NCI-H2171 treated with DMSO at 0.1 percent for 48 hours (cell line): ENCODE measurements at places on chromosomes 4 and X.
A peak's percentile ranks its signal among the peaks of the same experiment; 100 is the strongest.

GRCh38 chrX:39724544-39724943 is 373.2 kb downstream of the BCOR start:
- DNase-seq: no peak

GRCh38 chr4:169727616-169728015 is 30.1 kb downstream of the HPF1 start:
- no peak for DNase-seq

GRCh38 chr4:138775489-138775888 is 240.1 kb upstream of the NOCT start:
- DNase-seq: peak; percentile 4

- DNase-seq: no peak
Measured at GRCh38 chr4:52248820-52249219, 197.7 kb downstream of the SPATA18 start.

GRCh38 chr4:133162941-133163340 is 13.8 kb downstream of the PCDH10 start:
- no peak for DNase-seq

- DNase-seq: no peak
Measured at GRCh38 chr4:108492816-108493595, 127.4 kb upstream of the RPL34 start.

GRCh38 chrX:136030303-136031191 is 45.3 kb downstream of the SLC9A6 start:
- DNase-seq: no peak

GRCh38 chrX:131818297-131818936 is 204.7 kb upstream of the STK26 start:
- no peak for DNase-seq

DNA sequence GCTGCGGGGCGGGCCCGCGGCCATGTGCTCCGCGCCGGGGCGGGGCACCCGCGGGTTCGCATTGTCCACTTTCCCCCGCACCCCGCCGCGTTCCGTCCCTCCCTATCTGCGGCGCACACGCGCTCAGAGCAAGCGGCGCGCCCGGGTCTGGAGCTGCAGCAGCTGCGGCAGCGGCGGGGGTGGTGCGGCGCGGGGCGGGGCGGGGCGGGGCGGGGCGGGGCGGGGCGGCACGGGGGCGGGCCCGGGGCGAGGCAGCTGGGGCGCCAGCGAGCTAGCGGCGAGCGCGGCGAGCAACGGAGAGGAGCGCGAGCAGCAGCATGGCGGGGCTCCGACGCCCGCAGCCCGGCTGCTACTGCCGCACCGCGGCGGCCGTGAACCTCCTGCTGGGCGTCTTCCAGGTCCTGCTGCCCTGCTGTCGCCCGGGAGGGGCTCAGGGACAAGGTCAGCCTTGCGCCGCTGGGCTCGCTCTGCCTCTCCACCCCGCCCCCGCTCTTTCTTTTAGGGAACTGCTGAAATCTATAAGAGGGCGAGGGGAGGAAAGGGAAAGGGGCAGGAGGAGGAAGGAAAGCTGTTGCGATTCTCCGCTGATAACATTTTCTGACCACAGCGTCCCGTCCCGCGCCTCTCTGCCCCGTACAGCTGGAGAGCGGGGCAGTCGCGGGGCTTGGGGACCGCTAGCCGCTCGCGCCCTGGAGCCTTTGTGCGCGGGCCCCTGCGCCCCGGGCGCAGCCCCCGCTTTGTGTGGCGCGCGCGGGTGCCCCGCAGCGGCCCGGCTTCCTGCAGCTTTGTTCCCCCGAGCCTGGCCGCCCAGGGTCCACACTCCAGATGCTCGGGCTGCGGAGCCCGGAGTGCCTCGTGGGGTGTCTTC is at the start of gene TMEM131L:
TSS of gene TMEM131L (plus strand) at position 280 of the 868 bp plus-strand sequence. CDS start at position 318, 38 bp downstream.
- DNase-seq: peak; percentile 43

DNA sequence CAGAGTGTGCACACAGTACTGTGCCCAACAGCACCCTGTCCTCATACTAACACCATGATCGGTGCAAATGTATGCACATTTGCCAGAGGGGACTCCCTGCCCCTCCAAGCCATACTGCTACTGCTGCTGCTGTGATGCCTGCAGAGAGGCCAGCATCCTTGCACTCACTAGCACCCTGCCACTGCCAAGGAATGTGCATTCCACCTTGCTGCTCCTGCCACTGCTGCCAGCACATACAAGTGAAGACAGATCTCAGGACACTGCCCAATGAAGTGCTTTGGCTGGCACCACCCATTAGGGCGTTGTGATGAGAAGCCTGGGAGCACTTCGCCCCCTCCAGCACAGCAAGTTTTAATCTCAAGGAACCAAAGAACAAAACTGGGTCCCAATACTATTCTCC is 146.3 kb upstream of the DMD start:
- DNase-seq: no peak

GRCh38 chr4:156677131-156677531 is 294.5 kb downstream of the PDGFC start:
- no peak for DNase-seq

DNA sequence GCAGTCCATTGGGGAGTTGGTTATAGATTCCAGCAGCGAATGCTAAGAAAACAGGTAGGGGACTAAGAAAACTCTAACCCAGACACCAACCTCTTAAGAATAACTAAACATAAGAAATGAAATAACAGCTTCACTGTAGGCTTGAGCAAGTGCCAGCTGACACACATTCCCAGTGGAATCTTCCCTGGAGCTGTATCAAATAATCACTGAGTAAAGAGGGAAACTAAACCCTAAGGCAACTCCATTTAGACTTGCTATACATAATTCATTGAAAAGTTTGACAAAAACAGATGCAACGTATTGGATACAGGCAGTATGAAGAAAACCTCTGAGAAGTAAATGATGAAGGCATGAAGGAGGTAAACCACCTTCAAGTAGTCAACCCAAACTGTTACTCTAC is 293.5 kb downstream of the OPHN1 start:
- no peak for DNase-seq

GRCh38 chr4:152709675-152710438 is 30.1 kb upstream of the TMEM154 start:
- DNase-seq: no peak

- no peak for DNase-seq
Measured at GRCh38 chr4:48235050-48235449, 34.6 kb downstream of the TEC start.

- DNase-seq: no peak
Measured at GRCh38 chrX:110987292-110987691, 108.7 kb upstream of the PAK3 start.

DNA sequence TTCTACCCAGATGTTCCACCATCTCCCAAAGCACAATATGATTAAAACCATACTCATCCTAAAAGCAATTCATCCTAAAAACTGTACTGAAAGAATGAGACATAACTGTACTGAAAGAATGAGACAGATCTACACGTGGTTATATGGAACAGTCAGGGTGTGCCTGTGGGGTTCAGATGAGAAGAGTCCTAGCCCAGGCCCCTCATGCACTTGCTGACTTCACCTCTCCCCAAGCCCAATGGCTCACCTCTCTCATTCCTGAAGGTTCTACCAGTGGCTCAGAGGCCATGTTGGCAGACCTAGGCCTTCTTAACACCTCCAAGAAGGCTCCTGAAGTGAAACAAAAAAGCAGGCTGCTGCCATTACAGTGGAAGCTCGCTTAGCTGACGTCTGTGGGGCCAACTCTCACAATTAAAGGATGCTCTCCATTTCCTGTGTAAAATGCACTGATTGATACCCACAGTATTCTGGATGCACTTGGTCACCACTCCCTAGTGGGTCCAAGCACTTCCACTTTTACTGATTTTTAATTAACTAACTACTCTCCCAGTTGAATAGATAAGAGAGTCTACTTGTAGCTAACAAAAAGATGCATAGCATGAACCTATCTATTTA is 3.8 kb downstream of the PLAC1 start:
- no peak for DNase-seq

DNA sequence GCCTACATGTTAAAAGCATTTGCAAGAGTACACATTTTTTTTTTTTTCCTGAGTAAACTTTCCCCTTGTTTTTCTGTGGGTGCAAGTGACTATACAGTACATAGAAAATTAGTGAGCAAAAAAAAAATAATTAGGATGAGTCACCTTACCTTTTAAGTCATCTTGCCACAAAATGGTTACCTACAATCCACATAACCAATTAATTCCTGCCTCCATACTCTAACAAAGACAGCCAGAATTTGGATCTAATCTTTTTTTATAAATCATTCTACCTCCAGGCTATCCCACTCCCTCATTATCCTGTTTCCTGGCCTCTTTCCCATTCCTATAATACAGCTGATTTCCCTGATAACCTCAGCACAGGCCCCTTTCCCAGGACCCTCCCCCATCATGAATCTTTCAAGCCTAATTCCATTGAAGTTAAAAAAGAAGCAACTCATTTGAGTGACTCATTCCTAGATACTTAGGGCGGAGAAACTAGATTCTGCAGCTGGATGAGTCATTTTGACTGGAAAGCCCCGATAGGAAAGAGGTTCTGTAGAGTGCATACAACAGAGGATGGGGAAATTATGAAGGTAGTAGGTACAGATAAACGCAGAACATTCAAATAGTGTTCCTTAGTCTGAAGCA is 128.2 kb downstream of the C4orf51 start:
- no peak for DNase-seq

- DNase-seq: no peak
Measured at GRCh38 chrX:121876305-121876704, 828.9 kb downstream of the GLUD2 start.

DNA sequence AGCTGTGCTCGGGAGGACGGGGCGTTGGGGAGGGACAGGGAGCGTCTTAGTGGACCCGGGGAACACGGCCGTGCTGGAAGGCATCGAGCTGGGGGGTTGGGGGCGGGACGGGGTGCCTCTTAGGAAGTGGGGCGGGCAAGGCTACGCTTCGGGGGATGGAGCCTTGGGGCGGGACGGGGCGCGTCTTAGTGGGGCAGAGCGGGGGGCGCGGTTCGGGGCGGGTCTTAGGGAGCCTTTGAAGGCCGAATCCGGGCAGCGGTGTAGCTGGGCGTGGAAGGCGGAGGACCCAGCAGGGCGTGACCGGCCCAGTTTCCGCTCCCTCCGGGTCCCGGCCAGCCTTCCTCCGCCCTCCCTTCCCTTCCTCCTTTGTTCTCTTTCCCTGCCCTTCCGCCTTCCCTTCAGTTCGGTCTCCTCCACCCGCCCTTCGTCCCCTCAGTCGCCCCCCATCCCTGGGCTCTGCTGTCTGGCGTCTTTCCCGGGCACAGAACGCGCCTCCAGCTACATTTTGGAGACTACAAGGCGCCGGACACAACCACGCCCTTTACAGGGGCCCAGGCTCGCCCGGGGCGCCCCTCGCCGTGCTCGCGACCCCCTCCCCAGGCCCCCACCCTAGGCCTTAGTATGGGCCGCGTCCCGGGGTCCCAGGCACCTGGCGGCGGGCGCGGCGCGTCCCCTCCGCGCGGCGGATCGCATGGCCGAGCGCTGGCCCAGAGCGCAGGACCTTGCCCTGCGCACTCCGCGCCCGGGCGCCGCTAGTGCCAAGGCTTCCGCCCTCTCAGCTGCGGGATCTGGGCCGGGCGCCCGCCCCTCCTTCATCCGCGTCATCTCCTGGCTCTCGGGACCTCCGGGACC is at the start of gene ARSD:
TSS of gene ARSD (minus strand) at position 757 of the 852 bp plus-strand sequence. CDS start at position 693, 64 bp downstream.
- no peak for DNase-seq

- DNase-seq: no peak
Measured at GRCh38 chr4:87732033-87732765, 67.2 kb upstream of the IBSP start.

DNA sequence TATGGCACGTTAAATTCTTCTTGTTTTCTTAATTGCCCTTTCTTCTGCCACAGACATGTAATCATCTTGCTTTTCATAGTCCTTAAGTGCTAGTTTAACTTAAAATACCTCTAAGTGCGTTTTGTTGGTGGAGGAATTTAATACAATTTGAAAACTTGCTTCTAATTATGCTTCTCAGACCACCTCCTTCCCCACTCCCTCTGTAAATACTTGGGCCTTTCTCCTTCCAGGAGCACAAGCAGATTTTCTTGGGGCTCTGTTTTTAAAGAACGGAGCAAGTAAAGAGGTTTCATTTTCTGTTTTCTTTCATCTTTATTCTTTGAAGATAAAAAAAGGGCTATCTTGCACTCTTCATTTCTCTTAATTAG is 559 bp upstream of the PCDH18 start:
- no peak for DNase-seq

DNA sequence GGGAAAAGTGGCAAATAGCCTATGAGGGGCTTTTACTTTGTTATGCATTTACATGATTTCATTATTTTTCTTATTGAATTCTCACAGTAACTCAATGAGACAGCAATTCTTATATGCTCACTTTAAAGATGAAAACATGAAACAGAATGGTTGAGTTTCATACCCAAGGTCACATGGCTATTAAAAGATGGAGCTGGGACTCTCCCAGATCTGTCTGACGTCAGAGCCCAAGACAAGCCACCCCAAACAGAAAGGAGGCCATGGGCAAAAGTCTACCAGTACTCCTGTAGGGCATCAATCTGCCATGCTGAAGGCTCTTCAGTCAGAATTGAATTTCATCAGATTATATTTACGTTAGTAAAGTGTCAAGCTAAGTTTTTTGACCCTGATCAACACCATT is 13.2 kb downstream of the HSD17B11 start:
- DNase-seq: no peak

- peak; percentile 2 for DNase-seq
Measured at GRCh38 chr4:185238750-185239149, 29.4 kb downstream of the SNX25 start.

DNA sequence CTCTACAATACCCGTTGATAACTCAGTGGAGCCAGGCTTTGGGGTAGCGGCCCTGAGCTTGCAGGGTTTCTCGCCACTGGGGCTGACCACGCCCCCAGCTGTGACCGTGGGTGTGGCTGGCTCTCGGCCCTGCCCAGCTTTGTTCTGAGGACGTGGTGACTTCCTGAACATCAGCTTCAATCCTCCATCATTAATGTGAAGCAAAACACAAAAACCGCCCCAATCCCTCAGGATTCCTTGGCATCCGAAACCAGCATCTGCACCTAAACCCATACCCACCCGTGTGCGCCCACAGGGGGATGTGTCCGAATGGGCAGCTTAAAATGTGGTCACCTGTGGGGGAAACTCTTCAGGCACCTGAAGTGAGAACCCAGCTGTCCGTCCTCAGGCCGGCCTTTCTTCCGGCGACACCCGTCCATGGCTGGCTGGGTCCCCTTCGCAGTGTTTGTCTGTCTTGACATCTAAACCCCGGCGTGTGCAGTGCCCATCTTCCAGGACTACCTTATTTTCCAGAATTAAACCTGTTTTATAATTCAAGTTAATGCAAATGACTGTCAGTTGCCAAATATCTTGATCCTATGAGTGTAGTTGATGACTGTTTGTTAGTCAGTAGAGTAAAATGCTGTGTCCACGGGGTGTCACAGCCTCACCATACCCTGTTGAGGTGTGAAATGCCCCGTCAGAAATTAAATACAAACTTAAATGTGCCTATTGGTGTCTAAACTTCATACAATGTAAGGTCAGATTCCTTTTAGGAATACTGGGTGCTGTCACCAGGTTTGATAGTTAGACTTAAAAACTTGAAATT is 27.3 kb downstream of the NELFA start:
- DNase-seq: no peak

GRCh38 chrX:18360867-18361266 is 6.4 kb upstream of the SCML2 start:
- no peak for DNase-seq

DNA sequence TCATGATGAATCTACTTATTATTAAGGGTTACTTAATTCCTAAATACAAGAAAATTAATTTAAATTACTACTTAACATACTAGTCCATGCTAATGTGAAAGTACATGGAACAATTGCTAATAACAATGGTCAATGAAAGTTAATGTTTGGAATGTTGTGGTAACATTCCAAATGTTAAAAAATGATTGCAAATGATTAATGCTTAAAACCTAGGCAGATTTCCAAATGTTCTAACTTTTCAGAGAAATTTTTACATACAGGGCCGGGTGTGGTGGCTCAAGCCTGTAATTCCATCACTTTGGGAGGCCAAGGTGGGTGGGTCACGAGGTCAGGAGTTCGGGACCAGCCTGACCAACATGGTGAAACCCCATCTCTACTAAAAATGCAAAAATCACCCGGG is 1851.3 kb upstream of the PCDH7 start:
- no peak for DNase-seq
